NCI-H510A (cell line): ENCODE measurements at places on chromosomes 7 and 10.

- peak; percentile 8 for DNase-seq
These were observed 31.2 kb downstream of the ARMC10 start for GRCh38 chr7:103106005-103106702.

- DNase-seq = no peak
These were observed 897.9 kb upstream of the AUTS2 start for GRCh38 chr7:68700414-68700813.

DNA sequence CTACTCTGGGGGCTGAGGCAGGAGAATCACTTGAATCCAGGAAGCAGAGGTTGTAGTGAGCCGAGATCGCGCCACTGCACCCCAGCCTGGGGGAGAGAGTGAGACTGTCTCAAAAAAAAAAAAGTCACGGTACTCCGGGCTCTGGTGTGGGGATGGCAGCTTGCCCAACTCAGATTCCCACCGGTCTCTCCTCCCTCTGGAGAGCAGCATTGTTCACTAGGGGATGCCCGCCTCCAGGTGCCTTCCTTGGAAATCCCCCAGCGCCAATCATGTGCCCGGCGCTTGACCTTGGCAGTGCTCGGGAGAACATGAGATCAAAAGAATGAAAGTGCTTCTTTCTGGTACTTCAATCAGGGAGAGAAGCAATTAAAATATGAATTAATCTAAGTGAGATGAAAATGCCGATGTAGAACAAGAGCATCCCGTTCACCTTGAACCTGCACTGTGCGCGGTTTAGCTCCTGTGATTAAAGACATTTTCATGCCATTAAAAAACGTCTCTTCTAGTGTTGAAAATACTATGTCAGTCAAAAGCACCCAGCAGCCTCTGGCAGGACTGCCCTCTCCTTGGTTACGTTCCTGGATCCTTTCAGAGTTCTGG is 1127.3 kb upstream of the AUTS2 start:
- DNase-seq = no peak

GRCh38 chr10:3469639-3470020 is 297.0 kb upstream of the PITRM1 start:
- DNase-seq = no peak

- DNase-seq = no peak
These were observed 150.5 kb upstream of the PPP2R2D start for GRCh38 chr10:131750171-131750895.

- no peak for DNase-seq
These were observed 706.8 kb upstream of the LRRTM3 start for GRCh38 chr10:66218981-66219587.

GRCh38 chr10:127998501-127999144 is 91.7 kb downstream of the PTPRE start:
- DNase-seq = no peak

DNA sequence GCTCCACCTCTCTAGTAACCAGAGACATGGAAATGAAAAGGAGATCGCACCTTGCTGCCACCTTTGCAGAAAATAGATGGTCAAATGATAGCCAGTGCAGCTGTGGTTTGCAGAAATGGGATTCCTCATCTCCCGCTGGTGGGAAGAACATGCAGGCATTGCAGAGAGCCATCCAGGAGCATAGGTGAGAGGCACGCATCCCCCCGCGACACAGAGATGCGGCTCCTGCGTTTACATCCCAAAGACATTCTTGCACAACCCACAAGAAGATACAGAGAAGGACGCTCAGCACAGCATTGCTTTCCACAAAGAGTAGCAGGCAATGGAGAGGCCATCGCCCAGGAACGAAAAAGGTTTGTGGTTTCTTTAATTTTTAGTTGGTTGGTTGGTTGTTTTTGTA is 56.2 kb downstream of the OAT start:
- no peak for DNase-seq

DNA sequence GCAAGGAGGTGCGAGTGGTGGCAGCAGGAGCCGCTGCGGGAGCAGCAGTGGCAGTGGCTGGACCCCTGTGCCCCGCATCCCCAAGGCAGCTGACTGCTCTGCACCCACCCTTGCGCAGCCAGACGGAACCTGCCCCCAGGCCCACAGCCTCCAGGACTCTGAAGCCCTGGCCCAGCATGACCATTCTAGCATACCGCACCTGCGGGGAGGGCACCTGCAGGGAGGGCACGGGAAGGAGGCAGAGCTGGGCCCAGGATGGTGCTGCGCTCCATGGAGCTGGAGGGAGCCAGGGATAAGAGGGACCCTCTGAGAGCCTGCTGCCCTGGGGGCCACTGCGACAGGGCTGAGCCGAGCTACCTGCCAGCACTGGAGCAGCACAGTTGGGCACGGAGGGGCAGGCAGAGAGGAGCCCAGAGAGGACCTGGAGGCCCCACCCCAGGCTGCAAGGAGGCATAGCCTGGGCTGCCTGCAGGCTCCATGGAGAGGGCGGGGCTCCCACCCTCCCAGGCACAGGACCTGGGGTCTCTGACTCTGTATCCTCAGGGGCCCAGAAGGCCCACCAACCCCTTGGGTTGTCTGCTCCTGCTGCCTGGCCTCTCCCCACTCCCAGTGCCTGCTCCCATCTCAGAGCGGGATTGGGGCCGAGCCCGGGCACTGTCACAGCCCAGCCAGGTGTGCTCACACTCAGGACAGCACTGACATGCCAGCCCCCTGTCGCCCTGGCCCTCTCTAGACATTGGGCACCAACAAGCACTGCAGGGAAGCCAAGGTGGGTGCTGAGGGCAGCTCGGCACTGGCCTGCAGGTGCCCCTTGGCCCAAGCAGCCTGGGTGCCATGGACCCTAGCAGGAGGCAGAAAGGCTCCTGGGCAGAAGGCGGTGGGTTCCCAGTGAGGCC is 87.6 kb downstream of the HTR7 start:
- DNase-seq = no peak

DNA sequence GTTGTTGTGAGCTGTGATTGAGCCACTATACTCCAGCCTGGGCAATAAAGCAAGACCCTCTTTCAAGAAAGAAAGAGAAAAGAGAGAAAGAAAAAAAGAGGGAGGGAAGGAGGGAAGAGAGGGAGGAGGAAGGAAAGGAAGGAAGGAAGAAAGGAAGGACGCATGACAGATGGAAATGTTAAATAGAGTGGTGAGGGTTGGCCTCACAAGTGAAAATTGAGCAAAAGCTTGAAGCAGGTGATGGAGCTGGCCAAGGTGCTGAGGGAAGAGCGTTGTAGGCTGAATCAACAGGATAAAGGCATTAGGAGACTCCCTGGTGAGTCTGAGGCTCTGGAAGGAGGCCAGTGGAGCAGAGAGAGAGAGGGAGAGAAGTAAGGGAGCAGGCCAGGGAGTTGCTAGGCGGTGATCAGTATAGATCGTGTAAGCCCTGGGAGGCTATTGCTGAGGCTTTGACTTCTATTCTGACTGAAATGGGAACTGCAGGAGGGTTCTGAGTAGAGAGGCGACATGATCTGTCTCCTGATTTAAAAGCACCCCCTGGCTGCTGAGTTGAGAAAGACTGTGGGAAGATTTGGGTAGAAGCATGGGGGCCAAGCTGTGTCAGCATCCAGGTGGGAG is 26.5 kb upstream of the TMEM248 start:
- DNase-seq = no peak

DNA sequence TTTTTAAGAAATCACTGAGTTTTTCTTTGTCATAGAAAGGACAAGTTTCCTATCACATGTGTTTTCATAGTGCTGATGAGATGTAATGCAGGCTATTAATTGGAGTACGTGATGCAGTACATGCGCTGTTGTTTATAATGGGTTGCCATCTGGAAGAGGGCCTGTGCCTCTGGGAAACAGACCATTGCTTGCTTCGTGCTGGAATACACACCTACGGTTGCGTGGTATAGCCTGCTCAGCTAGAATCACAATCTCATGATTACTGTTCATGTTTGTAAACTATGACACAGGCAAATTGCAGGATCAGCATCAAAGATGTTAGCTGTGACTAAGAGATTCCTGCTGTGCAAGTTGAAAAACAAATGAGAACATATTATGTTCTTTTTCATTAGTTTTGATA is 107.2 kb upstream of the STEAP1B start:
- no peak for DNase-seq

DNA sequence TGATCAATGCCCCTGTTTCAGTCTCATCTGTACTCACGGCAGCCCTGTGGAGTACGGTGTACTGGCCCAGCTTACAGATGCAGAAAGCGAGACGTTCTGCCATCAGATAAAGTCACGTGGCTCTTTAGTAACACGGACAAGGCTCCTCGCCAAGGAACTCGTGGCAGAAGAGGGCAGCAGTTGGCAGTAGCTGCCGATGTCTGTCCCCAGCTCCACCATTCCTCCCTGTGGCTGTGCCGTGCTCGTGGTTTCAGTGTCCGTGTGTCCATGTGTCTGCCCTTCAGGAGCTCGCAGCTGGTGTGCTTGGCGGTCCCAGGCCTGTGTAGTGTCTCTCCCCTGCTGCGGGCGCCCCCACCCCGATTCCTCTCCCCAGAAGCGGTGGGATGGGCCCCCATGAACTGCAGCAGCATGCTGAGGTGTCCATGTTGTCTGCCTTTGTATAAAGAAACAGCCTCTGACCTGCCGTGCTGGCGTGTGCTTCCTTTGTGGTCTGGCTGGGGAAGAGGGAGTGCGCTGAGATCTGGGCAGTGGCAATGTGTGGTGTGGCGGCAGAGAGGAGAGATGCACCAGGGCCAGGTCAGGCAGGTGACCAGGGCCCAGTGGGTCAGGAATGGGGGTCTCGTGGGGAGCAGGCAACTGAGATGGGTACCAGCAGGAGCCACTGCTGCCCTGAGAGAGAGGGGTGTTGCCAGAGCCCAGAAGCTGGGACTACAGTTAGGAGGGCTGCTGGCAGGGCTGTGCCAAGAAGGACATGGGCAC is 9.8 kb downstream of the RHBDD2 start:
- no peak for DNase-seq

GRCh38 chr10:32459051-32459698 is 13.2 kb downstream of the CCDC7 start:
- DNase-seq = no peak

- no peak for DNase-seq
These were observed 23.0 kb upstream of the MSS51 start for GRCh38 chr10:73456187-73456890.

DNA sequence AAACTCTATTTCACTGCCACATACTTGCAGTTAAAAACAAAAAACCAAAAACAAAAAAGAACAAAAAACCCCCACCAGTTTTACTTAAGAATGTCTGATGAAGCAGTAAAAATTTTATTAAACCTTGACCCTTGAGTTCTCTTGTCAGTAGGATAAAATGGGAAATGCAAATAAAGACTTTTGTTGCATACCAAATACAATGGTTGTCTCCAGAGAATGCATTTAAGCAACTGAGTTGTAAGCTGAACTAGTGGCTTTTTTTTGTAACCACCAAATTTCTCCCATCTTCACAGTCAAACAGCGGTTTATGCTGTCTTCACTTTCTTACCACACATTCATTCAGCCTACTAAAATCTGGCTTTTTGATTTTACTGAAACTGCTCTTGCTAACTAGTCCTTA is 3.1 kb downstream of the SYPL1 start:
- DNase-seq = no peak

GRCh38 chr7:106262221-106262881 is 22.4 kb downstream of the NAMPT start:
- no peak for DNase-seq

DNA sequence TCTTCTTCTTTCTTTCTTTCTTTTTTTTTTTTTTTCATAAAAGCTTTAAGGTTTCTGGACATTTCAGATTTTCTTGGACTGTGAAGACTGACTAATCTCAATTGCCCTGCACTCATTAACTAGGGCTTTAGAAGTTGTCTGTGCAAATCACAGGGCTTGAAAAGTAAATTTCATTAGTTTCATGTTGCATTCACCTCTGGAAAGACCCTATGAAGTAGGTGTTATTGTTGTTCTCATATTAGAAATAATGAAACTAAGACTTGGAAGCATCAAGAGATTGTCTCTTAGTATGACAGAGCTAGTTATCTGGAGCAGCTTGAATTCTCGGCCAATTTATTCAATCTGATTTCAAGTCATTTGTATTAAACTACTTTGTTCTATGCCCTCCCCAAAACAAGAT is 28.2 kb upstream of the SEMA3D start:
- DNase-seq = no peak

DNA sequence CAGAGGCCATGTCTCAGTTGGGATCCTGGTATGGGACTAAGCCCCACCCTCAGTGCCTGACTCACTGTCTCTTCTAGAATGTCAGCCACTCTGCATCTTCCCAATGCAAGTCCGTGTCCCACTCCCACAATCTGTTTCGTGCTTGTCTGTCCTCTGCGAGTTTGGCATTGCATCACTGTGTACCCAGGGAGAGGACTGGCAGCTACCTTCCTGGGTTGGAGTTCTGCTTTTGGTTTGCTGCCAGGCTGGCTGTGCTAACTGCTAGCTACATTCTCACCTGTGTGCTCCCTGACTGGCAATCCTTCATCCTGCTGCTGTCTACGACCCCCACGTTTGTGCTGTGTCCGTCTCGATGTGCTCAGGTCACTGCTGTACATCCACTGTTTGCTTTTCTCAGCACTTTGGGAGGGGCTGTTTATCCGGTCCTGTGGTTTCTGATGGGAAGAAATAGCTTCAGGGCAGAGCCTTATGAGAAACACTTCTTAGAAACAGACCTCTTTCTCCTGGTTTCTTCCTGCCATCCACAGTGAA is 56.0 kb upstream of the GLI3 start:
- DNase-seq = no peak

GRCh38 chr10:110356628-110357245 is 52.0 kb upstream of the SMNDC1 start:
- DNase-seq = no peak

DNA sequence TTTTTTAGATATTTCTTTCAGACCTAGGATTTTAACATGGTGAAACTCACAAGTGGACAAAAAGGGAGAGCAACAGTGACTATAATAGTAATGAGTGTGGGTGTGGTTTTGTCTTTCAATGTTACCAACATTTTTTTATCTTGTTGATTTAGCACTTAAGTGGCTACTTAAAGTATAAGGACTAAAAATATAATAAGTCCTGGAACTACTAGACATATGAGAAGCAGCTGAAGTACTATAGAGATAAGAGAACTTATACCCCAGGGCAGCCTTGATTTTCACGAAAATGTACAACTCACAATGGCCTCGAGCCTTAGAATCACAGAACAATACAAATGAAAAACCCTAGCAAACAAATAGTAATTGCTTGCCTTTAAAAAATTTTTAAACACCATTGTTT is 1151.8 kb downstream of the TYW1 start:
- DNase-seq = no peak

- no peak for DNase-seq
These were observed 1.2 kb downstream of the FGF8 start for GRCh38 chr10:101774589-101775272.

- no peak for DNase-seq
These were observed 73.6 kb downstream of the EGFR start for GRCh38 chr7:55092186-55092974.

DNA sequence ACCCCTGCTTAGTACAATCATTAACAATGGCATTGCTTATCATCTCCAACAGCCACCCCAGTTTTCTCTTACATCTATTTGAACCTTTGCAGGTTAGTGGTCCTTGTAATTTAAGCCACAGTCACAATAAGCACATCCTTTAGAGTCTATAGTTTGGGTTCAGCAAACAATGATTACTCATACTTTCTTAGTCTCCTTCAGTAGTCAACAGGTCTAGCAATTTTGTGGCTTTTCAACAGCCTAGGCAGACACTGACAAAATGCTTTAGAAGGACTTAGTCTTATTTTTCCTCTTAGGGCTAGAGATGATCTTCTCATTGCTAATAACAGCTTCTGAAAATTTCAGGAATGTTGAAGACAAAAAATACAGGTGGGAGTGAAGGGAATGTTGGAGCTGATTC is 32.3 kb upstream of the FAM204A start:
- no peak for DNase-seq
